Hypothalamus (tissue), 51 donors: ENCODE measurements at places on chromosomes 4 and X.

- DNase-seq: no peak
Measured at GRCh38 chrX:37652589-37653231, 32.9 kb upstream of the XK start.

- DNase-seq: no peak
Measured at GRCh38 chr4:42452823-42453222, 55.5 kb downstream of the SHISA3 start.

DNA sequence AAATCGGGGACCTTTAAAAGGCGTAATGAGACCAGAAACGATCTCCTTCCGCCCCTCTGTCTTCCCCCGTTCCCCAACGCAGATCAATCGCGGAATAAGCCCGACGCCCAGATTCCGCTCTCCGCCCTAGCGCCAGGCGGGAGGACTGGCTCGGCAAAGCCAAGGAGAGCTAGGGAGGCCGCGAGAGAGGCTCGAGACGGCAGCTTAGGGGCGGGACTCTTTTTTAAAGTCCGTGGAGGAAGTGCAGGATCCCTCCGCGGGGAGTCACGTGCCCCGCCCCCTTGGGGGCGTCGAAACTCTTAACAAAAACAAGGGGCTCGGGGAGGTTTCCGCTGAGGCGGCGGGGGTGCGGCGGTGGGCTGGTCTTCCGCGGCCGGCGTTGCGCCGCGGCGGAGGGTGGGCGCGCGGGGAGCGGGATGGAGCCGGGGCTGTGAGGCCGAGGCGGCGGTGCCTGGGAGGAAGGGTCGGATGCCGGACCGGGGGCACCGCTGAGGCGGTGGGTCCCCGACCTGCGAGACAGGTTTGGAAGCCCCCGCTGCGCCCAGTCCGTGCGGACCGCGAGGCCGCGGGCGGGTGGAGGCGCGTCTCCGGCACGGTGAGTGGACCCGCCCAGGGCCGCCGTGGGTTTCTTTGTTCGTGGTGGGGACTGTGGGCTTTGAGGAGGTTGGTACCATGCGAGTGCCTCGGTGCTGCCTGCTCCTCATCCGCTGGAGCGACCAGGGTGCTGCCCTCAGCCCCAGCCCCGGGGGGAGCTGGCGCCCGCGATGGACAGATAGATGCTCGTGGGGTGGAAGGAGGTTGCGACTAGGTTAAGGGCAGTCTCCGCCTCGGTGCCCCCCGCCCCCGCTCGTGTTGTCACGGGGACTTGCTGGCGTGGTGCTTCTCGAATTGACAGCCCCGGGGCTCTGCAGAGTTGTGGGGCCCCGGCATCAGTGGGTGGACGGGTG is at the start of gene CCNG2:
Gene CCNG2, plus strand, starts transcription at position 296 of the 947 bp plus-strand sequence. CDS start 1,326 bp downstream, outside the sequence.
- DNase-seq: peak; percentile 80

- DNase-seq: no peak
Measured at GRCh38 chr4:168843635-168844034, 166.4 kb downstream of the CBR4 start.
